Sigmoid colon (tissue), 7 donors: ENCODE measurements at places on chromosomes 16 and 17.

DNA sequence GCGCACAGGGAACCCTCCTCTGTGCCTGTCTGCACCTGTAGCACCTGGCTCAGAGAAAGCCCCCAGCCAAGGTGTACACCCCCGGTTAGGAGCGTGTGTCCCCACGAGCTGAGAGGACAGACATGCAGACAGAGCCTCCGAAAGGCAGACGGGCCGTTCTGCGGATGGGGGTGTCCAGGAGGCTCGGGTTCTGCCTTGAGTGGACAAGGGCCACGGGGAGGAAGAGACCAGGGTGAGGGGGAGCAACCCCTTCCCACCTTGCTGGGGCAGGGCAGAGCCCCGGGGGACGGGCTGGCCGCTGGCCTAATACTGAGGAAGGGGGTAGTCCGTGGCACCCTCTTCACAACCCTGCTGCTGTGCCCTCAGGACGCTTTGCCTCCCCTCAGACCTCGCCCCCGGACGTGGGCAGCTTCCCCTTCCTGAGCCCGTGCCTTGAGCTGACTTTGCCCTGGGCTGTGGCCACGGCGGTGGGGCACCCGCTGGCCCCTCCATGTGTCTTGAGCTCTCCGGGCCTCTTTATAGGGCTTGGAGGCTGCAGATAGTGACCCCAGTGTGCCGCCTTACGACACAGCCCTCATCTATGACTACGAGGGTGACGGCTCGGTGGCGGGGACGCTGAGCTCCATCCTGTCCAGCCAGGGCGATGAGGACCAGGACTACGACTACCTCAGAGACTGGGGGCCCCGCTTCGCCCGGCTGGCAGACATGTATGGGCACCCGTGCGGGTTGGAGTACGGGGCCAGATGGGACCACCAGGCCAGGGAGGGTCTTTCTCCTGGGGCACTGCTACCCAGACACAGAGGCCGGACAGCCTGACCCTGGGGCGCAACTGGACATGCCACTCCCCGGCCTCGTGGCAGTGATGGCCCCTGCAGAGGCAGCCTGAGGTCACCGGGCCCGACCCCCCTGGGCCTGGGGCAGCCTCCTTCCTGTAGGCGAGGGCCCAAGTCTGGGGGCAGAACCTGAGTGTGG, 5.7 kb downstream of the SLC22A31 start:
- H3K27me3 ChIP-seq: peaks cover 47% of the 10 kb centered on the region
- peaks cover 12% of the 10 kb centered on the region for H3K4me1 ChIP-seq
- DNase-seq: no peak
- H3K36me3 ChIP-seq: no peaks in the 10 kb centered on the region

DNA sequence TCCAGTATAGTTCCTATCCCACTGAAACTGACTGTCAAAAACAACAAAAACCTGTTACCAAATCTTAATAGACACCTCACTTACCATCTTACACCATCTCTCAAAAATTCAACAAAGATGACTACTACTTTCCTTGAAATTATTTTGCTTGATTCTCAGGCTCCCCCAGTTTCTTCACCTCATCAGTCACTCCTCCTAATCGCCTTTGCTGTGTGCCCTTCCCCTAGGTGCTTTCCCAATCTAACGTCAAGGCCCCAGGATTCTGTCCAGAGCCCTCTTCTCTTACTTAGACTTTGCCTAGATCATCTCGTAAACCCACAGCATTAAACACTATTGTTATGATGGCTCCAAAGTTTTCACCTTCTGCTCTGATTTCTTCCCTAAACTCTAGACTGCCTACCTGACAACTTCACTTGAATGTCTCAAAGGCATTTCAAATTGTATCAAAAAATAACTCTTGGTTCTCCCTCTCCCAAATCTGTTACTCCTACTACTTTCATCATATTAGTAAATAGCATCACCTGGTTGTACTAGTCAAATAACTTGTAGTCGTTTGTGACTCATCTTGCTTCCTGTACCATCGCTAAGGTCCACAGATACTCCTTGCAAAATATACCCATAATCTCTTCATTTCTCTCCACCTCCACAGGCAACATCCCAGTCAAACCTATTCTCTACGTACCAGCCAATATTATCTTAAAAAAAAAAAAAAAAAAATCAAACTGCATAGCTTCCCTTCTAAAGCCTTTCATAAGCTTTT, 18.0 kb downstream of the C16orf87 start:
- H3K27me3 ChIP-seq: no peaks in the 10 kb centered on the region
- no peak overlapping the region for H3K27ac ChIP-seq
- no peak for DNase-seq
- H3K36me3 ChIP-seq: no peaks in the 10 kb centered on the region

- DNase-seq: no peak
- H3K4me1 ChIP-seq: no peaks in the 10 kb centered on the region
- H3K4me3 ChIP-seq: no peak overlapping the region
These were observed 50.8 kb upstream of the ZCCHC14 start for GRCh38 chr16:87543436-87544191.

DNA sequence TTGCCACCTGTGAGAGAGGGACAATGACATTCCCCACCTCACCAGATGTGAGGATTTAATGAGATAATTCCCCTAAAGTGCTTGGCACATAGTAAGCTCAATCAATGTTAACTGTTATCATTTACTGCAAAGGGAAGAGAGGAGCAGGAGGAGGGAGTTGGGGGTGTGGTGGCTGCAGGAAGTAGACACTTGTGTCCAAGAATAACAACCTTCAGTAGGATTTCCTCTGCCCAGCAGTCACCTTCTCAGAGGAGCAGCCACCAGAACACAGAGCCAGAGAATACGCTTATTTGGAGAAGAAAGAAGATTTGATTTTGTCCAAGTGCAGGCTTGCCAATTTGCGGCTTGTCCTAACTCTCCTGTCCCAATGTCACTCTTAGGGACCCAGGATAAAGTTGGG, 10.2 kb downstream of the CBX4 start:
- no peak for DNase-seq
- H3K36me3 ChIP-seq: peaks cover 10% of the 10 kb centered on the region
- H3K27ac ChIP-seq: no peak overlapping the region

DNA sequence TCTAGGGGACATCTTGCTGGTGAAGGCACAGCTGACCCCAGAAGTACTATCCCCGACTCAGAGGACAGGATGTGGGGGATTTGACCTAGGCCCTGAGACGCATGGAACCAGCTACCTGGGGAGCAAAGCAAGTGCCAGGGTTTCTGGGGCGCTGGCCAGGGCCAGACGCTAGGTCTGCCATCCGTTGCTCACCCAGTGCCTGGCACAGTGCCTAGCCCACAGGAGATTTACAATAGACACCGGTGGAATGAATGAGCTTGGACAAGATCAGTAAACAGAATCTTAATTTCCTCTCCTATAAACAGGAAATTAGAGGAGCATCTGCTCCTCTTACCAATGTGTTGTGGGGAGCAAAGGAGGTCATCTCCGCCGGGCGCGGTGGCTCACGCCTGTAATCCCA, 5.0 kb downstream of the RPRML start:
- no peak overlapping the region for H3K27ac ChIP-seq
- no peak overlapping the region for H3K4me3 ChIP-seq

GRCh38 chr16:24088767-24089166, 167.4 kb upstream of the CACNG3 start:
- no peaks in the 10 kb centered on the region for H3K4me1 ChIP-seq
- H3K36me3 ChIP-seq: peaks cover 3% of the 10 kb centered on the region
- no peak overlapping the region for H3K27ac ChIP-seq
- no peaks in the 10 kb centered on the region for H3K27me3 ChIP-seq

DNA sequence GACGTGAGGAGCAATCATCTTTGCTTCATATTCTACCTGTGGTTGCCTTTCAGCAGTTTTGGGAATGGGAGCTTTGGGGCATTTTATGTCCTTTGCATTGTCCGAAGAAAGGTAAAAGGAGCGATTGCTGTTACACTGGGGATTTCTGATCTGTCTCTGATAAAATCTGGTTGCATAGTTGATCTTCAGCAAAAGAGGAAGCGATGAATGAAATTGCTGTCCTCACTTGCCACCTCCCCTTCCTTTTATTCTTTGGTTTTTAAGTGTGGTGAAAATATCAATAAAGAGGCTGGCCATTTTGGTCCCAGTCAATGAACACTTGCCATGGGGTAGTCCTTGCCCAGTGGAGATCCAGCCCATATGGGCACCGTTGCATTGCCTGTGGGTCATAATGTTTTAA, 236.8 kb downstream of the MSI2 start:
- H3K4me1 ChIP-seq: peaks cover 12% of the 10 kb centered on the region
- H3K27me3 ChIP-seq: no peaks in the 10 kb centered on the region
- no peaks in the 10 kb centered on the region for H3K36me3 ChIP-seq
- no peak for DNase-seq

GRCh38 chr16:24152826-24153225, 103.3 kb upstream of the CACNG3 start:
- peaks cover 5% of the 10 kb centered on the region for H3K36me3 ChIP-seq
- H3K4me3 ChIP-seq: no peak overlapping the region
- no peaks in the 10 kb centered on the region for H3K27me3 ChIP-seq
- peaks cover 10% of the 10 kb centered on the region for H3K4me1 ChIP-seq
- no peak for DNase-seq

- no peak for DNase-seq
- H3K4me3 ChIP-seq: peak overlapping the region; percentile 87
- no peaks in the 10 kb centered on the region for H3K4me1 ChIP-seq
- H3K27ac ChIP-seq: peak overlapping the region; percentile 85
- H3K36me3 ChIP-seq: no peaks in the 10 kb centered on the region
- no peaks in the 10 kb centered on the region for H3K27me3 ChIP-seq
These were observed 994 bp downstream of the PITPNA start for GRCh38 chr17:1561420-1562175.

DNA sequence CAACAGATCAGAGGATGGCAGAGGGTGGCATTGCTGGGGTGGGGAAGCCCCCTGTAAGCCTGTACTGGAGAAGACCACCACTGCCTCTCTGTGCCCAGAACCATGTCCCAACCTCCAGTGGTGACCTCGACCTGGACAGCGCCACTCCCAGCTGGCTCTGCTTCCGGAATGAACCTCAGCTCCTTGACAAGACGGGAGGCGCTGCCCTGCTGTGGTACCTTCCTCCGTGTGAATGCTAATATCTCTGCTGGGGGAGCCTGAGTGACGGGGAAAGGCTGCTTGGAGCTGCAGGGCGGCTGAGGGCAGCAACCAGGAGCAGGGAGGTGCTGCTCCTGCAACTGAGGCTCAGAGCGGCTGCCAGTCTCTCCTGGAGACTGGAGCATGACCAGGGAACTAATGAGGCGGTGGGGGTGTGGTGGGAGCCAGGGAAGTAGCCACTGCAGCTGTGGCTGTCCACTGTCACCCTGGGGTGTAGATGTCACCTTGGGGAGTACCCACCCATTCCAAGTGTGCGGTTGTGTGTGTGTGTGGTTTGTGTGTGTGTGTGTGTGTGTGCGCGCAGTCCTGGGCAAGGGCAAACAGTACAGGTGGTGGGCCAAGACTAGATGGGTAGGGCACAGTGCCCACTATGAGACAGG, 6.2 kb downstream of the PRCD start:
- H3K27me3 ChIP-seq: peaks cover 21% of the 10 kb centered on the region
- no peak for DNase-seq
- H3K27ac ChIP-seq: no peak overlapping the region

DNA sequence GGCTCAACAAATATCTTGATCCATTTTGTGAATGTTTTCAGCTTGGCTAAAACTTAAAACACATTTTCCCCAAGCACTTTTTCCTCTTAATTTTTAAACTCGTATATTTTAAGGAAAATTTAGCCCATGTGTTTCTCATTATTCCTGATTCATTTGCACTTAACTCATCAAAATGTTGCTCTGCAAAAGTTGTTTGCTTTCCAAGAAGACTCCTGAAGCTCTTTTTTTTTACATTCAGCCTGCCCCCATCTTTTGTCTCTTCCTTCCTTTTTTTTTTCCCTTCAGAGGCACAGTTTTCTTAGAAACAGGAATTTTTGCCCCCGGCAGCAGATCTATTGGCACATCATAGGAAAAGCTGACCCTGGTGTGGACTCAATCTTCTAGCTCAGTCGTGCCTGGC, 155.0 kb upstream of the SALL1 start:
- no peak overlapping the region for H3K27ac ChIP-seq
- H3K4me1 ChIP-seq: no peaks in the 10 kb centered on the region
- no peak for DNase-seq
- H3K36me3 ChIP-seq: no peaks in the 10 kb centered on the region
- H3K27me3 ChIP-seq: no peaks in the 10 kb centered on the region
- no peak overlapping the region for H3K4me3 ChIP-seq

DNA sequence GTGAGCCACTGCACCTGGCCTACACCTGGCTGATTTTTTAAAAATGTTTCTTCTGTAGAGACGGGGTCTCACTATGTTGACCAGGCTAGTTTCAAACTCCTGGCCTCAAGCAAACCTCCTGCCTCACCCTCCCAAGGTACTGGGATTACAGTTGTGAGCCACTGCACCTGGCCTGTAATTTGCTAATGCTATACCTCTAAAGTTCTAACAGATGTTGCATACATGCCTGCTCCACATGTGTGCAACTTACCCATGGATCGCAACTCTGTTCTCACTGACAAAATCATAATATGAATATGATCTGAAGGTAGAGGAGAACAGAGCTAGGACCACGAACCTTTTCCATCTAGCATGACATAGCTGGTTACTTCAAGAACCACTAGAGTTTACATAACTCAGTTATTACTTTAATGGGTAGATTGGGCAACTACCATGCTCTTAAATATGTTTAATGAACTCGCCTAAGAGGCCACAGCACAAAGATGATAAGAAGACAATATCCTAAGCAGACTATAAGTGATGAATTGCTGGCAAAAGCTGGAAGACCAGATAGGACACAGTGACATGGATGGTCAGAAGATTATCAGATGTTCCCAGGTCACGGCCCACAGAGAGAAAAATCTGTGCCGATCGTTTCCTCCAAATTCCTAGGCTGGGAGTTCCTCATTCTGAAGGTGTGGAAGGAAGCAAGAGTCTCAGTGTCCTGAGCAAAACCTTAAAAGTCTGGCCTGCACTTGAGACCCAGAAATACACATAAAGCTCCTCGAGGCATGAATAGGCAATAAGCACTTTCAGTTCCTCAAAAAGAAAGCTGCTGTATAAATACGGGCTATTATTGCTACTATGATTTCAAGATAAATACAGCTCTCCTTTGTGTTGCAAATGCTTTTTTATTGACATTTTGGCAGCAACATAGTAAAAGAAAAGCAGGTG, 53.6 kb upstream of the ICAM2 start:
- H3K4me3 ChIP-seq: no peak overlapping the region
- DNase-seq: no peak
- H3K36me3 ChIP-seq: peaks cover 32% of the 10 kb centered on the region
- H3K4me1 ChIP-seq: no peaks in the 10 kb centered on the region
- no peak overlapping the region for H3K27ac ChIP-seq

GRCh38 chr17:55433029-55433628, 11.5 kb upstream of the MMD start:
- DNase-seq: no peak
- peak overlapping the region; percentile 56 for H3K27ac ChIP-seq
- H3K27me3 ChIP-seq: no peaks in the 10 kb centered on the region
- peaks cover 19% of the 10 kb centered on the region for H3K4me1 ChIP-seq
- H3K4me3 ChIP-seq: no peak overlapping the region

DNA sequence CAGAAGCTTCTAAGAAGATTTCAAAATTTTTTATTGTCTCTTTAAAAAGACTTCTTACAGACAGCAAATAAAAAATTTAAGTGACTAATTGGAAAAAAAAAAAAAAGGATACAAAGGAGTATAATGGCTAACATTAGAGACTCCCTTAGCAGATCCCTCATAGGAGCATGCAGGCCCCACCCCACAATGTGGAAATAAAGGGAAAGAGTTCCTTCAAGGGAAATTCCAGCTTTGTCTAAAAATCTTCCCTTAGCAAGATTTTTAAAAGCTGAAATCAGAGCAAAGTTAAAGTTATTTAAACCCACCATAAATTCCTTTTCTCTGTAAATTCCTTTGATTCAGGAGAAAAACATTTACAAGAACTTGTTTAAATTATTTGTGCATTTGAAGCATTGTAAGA, 32.5 kb upstream of the NOS2 start:
- H3K27ac ChIP-seq: no peak overlapping the region
- H3K27me3 ChIP-seq: no peaks in the 10 kb centered on the region
- no peak for DNase-seq
